ENCODE measurements at places on chromosomes 11 and 22. TPM values are rescaled to one million over a fixed set of nuclear protein-coding genes. Genes with fewer than 3 reads are reported as not detected.
A peak's percentile ranks its signal among the peaks of the same experiment; 100 is the strongest.

The APOBEC3G gene
- total RNA-seq, result 0.60 TPM

The KDM4E gene
- total RNA-seq, result not detected

- DNase-seq, result no peak
Observed at GRCh38 chr22:46961591-46962295, 199.3 kb downstream of the TBC1D22A start.

DNA sequence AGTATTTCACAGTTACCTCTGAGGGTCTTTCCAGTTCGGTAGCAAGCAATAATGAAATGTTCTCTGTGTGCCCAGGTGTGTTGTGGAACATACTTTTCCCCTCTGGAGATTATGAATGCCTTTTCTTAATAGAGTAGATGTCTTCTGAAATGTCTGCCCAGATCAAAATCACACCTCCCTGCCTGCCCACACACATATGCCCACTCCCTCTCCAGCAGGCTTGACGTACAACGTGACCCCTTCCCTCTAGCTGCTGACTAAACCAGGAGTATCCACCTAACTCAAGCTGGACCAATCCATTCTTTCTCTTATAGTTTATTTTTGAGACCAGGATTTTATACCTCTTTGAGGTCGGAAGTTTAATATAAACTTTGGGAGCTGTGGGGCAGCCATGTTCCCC, 48.7 kb downstream of the ME3 start:
- DNase-seq, result no peak

DNA sequence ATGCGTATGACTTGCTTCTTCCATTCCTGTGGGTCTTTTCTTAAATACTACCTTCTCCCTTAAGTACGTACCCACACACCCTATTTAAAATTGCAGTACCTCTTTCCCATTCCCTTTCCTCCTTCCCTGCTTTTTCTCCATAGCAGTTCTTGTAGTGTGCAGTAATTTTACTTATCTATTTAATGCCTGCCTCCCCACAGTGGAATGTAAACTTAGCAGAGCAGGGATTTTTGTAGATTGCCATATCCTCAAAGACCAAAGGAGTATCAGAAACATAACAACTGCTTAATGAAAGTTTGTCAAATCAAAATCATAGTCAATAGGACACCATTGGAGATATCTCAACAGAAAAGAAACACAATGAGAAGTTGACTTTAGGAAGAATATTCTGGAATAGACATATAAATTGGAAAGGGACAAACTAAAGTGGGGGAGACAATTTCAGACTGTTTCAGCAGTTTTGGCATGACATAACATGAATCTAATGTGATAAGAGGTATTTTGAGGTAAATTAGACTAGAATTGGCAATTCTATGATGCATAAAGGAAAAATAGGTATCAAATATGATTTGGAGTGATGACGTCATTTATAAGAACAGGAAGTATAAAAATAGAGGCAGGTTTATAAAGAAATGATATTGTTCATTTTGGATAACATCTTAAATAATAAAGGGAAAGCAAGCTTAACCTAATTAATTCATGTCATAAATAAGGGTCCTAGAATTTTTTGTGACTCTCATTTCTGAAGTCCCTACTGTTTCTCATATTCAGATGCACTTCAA, 188.4 kb downstream of the SOX6 start:
- no peak for DNase-seq

DNA sequence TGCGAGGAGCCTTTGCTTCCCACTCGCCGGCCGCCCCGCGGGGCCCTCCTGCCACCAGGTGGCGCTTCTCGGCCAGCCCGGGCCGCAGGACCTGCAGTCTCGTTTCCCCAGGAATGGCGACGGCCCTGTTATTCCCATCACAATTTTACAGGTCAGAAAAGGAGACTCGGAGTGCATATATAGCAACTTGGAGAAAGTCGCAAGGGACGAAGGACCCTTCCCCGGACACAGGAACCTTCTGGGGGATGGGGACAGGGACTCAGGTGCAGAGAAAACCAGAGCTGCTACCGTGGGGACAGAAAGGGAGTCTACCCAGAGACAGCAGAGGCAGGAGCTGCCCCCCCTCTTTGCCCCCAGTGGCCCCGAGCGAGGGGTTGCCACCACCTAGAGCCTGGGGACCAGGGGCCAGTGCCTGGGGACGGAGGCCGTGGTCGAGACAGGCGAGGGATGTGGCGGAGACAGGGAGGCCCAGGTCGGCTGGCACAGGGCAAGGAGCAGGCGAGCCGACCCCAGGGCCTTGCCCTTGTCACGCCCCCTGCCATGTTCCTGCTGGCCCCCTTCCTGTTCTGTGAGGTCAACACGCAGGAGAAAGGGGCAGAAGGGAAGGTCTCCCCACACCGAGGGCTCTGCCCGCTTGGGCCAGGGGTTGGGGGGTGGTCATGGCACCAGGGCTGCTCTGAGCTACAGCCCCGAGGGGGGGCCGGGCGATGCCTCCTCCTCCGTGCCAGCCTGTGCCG, 3.5 kb upstream of the KRTAP5-6 start:
- DNase-seq, result peak; percentile 84

GRCh38 chr11:34576331-34576730, 44.6 kb upstream of the EHF start:
- no peak for DNase-seq

DNA sequence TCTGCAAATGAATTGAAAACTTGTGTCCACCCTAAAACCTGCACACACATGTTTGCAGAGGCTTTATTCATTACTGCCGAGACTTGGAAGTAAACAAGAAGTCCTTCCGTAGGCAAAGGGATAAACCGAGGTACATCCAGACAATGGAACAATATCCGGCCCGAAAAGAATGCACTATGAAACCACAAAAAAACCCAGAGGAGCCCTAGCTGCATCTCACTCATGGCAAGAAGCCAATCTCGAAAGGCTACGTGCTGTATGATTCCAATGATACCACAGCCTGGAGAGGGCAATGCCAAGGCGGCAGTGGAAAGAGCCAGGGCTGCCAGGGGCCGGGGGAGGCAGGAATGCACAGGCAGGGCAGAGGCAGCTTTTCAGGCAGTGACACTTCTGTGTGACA, 3.2 kb upstream of the MRPL23 start:
- DNase-seq, result no peak

The BIRC3 gene
- 3.7 TPM for total RNA-seq

The SLC37A2 gene
- total RNA-seq, result 2.0 TPM

DNA sequence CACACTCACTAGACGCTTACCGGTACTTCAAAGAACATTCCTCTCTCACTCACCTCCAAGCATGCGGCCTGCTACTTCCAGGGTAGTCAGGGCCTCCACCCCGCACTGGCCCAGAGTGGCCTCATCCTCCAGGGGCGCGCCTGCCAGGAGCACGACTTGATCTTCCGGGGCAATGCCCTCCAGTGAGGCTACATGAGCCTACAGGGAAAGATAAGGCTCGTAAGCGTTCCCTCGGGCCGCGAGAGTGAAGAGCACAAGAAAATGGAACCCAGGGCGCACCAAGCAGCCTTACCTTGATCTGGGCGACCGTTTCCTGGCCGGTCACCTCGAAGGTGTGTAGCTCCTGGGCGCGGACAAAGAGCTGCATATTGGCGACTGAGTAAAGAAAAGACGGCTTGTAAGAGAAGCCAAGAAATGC, 478 bp downstream of the FAU start:
- DNase-seq, result no peak

DNA sequence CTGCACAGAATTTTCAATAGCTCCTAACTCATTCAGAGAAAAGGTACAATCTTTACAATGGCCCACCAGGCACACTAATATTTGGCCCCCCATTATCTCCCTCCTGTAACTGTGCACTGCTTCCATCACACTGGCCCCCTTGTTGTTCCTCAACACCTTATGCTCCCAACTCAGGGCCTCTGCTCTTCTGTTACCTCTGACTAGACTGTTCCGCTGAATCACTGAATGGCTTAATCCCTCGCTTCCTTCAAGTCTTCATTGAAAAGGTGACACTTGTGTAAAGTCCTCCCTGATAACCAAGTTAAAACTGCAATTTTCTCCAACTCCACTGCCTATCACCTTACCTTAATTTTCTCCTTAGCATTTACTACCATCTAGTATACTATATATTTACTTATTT, 21.8 kb downstream of the PIK3C2A start:
- DNase-seq, result no peak

The AIP gene
- 74.0 TPM for total RNA-seq

DNA sequence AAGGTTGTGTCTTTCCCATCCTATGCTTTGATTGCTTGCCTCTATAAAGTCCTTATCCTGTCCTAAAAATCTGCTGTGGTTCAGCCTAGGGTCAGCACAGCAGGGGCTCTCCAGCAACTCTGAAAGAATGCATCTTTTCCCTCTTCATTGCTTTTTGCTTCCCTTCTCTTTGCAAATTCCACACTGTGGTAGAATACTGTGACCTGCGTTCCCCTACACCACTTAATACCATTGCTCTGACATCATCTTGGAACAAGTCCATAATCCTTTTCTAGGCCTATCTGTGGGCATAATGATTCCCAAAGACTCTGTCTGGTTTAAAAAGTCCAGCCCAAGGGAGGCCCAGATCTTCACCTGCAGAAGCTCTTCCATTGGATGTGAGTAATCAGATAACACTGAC, 177.7 kb downstream of the NAV2 start:
- no peak for DNase-seq

The C22orf42 gene
- not detected for total RNA-seq

The LRRC56 gene
- total RNA-seq, result 3.2 TPM

DNA sequence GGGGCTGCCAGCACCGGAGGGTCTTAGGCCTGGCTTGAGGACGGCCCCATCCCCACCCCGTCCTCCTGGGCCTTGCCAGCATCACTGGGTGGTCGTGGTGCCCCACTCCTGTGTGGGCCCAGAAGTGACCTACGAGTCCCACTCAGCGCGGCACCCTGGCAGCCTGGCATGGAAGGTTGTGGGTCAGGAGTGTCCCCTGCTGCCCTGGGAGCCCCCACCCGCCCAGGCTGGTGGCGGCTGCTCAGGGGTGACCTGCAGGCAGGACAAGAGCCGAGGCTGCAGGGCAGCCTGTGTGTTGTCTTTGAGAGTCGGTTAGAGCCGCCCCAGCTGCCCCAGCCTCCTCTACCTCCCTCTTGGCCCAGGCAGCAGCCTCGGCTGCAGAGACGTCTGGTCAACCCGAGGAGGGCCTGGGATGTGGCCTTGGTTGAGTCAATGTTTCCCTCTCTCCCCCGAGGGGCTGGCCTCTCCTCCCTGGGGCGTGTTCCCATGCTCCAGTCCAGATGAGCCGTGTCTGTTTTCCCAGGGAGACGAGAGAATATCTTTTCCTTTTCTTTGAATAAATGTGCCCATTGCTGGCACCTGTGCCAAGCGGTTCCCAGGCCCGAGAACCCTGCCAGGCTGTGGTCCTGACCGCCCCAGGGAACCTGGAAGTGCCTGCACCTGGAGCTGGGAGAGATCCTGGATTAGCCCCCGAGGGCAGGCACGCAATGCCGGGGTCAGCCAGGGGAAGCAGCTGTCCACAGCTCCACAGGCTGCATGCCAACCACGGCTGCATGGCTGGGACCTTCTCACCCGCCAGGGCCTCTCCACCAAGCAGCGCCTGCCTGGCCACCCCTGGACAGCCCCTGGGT, 35.7 kb upstream of the MUC5AC start:
- no peak for DNase-seq
